ENCODE measurements at places on chromosomes 1 and 21.

DNA sequence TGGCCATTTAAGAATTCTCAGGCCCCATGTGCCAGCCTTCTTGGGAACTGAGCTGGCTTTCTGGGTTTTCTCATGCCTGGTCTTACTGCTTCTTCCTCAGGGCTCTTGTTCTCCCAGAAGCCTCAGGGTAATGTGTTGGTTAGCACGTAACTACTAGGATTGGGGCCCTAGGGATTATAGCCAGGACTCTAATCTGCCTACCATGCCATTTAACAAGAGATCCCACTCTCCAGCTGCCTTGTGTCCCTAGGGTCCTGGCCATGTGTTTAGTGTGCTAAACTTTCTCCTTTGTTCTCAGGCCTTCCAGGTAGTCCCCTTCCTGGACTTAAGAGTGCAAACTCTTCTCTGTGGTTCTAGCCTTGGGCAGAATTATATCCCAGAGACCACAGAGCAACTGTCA, 2.2 kb upstream of the SH3BGRL3 start:
- no peak for DNase-seq

- DNase-seq: no peak
These were observed 6.2 kb upstream of the KISS1 start for GRCh38 chr1:204202481-204202880.

GRCh38 chr1:155091071-155092051, 12.7 kb downstream of the EFNA3 start:
- no peak for DNase-seq

GRCh38 chr21:45517249-45518065, 24.8 kb downstream of the SLC19A1 start:
- DNase-seq: no peak

DNA sequence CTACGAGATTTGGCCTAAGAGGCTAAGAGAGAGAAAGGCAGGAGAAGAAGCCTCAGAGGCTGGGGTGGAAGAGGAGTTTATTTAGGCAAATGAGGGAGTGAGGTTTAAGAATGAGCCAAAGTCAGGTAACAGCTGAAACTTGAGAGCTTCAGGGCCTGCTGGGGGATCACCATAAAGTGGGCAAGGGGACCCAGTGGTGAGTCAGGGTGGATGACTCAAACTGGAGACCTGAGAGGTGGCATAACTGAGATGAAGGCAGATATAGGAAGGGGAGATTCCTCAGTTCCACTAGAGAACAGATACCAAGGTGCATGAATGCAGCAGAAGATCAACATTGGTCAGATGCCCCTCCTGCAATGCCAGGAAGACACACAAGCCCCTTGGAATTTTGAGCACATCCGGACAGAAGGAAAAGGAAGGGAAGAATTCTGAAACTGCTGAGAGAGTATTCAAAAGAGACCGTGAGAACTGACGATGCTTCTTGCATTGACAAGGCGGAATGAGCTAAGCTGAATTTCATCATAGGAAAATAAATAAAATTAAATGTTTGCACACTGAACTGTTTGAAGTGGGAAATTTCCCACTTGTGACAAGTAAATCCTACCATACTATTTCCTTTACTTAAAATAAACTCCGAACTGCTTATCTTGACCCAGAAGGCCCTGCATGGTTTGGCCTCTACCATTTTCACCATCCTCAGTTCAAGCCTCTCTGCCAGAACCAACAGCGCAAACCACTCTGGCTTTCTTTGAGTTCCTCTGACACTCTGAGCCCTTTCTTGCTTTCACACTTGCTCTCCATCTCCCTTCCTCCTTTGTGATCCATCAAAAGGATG, 94.1 kb downstream of the NMNAT2 start:
- DNase-seq: no peak

DNA sequence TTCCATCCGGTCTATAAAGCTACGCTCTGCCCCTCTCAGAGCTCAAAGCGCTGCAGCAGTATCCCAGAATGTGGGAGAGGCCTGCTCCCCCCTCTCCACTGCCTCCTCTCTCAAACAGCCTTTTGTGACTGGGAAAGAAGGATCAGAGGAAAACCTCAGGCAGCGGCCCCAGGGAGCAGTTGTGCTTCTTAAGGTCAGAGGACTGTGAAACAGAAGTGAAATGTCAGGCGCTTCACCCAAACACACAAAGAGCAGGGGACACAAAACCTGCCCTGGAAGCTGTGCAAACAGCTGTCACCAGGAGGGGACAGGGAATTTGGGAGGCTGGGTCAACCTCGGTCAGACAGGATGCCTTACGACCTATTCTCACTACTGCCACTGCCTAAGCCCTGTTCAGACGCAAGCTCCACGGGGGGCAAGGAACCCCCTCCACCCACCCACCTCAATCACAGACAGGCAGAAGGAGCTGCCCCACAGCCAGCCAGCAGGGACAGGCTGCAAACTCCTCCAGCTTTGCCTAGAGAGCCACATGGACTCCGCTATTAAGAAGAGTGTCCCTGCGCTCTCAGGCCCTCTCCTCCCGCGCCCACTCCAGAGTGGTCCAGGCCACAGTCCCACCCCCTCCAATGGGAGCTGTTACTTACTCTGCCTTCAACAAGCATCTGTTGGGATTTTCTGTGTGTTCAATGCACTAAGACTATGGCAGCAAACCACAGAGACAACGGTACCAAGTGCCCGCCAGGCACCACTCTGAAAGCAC, 14.6 kb downstream of the SSBP3 start:
- DNase-seq: no peak

DNA sequence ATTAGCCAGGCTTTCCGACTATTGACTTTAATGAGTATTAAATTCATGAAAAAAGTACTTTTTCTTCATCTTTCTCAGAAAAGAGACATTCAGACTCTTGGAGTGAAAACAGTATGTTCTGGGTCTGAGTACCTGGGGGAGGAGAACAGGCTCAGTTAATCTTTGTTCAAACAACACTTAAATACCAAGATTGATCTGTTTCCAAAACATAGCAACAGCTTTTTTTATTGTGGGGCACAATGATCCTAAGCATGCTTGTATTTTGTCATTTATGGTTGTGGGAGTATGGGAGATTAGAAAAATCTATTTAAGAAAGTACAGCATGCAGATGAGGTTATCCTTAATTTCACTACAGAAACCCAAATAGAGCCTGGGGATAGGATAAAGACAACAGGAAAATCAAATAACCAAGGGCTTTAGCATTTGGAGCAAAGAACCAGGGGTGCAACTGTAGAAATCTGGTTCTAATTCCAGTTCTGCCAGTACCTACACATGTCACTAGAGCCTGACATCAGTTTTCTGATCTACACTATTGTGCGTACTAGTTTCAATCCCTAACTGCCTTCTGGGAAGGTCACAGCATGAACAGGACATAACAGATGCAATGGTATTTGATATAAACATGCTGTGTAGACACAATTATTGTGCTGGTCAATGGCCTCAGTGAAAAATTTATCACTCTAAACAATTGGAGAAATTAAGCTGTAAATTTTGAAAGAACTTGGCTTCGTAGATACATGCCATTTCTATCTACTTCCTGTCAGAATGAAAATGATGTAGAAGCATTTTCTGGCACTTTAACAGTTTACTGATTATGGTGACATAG, 91.2 kb downstream of the KCNK1 start:
- DNase-seq: no peak

DNA sequence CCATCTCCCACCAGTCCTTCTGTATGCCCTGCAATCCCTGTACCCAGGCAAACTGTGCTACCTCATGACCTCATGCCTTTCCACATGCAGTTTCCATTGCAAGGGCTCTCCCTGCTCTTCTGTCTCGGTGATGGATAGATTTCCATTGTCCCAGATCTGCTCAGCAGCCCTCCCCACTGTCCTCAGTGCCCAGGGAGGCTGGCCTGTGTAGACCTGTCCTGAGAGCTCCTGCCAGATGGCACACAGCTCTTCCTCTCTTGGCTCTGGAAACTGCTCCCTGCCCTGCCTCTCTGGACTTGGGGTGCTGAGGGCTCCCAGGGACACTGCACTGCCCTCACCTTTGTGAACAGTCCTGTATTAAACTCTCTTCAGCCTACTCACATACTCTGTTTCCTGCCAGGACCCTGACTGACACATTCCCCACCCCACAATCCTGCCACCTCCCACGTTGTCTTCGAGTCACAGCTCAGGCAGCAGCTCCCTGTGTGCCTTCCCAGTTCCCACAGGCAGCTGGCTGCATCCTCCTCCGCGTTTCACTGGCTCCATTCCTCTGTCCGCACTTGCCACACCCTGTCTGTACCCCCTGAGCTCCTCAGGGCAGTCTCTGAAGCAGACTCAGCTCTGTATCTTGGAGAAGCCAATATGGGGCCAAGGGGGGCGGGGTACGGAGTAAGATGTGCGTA, 57.0 kb downstream of the SPATA46 start:
- DNase-seq: no peak

GRCh38 chr1:32967888-32968568, 3.4 kb upstream of the RNF19B start:
- no peak for DNase-seq

GRCh38 chr1:201905234-201905890, 16.7 kb downstream of the SHISA4 start:
- no peak for DNase-seq

DNA sequence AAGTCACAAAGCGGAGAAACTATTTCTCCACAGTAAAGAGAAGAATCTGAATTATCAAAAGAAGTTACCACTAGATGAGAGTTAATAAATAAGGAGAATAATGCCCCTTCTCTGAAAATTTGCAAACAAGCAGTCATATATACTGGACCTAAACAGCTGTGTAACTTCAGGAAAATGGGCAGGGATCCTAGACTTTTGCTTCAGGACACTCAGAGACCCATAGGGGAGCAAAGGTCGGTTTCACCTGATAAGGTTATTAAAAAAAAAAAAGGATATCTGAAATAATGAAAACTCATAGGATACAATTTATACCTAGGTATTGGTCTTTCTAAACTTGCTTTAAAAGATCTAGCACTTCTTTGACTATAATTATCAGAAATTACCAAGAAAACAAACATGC, 191.4 kb downstream of the KCNH1 start:
- DNase-seq: no peak

DNA sequence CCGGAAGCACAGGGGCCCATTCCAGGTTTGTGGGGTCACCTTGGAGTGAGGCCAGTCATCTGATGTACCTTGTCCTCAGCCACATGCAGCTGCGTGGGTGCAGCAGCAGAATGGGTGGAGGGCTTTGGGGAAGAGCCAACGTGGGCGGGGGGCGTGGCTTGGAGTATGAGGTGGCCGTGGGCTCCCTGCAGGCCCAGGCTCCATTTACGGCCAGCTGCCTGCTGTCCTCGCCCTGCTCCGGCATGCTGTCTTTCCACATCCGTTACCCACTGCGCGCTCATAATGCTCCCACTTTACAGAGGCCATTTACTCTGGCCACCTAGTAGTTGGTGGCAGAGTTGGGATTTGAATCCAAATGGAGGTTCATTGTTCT, 27.8 kb upstream of the TINAGL1 start:
- DNase-seq: no peak

- no peak for DNase-seq
These were observed 484.4 kb downstream of the PLA2G4A start for GRCh38 chr1:187313115-187313514.

- DNase-seq: no peak
These were observed 58.5 kb downstream of the PLA2G4A start for GRCh38 chr1:186887203-186887602.

DNA sequence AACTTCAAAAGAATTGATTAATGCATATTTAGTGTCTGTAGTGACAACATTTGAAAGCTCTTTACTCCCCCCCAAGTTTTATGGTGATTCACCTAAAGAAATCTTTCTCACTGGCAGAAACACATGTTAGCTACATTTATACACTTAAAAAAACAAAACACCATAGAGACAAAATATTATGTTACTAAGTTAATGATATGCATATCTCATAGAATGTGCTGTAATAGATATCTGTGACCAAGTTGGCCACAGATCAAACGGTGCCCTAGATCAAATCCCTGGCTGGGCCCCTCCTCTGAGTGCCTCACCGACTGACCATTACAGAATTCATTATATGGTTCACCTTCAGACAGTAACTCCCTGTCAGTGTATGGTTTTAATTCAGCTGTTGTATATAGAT, 322.1 kb upstream of the LYPLAL1 start:
- DNase-seq: no peak

GRCh38 chr1:204442376-204443259, 31.0 kb upstream of the PPP1R15B start:
- no peak for DNase-seq

DNA sequence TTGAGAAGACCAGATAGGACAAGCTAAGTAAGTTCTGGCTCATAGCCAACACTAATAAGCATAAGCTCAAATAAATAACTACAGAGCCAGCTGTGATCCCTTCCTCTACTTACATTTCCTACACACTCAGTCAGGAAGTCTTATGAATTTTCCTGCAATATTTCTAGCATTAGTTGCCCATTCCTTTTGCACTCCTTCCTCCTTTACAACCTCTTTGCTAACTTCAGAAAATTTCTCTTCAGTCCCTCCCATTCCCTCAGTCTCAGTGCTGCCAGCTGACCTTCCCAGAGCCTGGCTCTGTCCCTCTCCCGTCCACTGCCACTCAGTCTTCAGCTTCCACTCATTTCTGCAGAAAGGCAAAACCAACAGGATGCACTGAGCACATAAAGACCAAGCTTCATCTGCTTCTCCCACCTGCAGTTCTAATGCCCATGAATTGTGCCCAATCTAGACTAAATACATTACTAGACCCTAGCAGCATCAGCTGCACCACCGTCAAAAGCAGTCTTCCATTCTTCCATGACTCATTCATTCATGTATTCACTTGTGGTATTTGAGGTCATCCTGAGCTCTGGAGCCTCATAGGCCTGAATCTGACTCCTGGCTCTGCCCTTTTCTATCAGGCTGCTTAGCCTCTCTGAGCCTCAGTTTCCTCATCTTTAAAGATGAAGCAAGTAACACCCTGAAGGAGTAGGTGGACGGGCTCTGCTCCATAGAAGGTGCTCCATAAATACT, 54.6 kb upstream of the SIPA1L2 start:
- no peak for DNase-seq

All from thoracic aorta (tissue), 2 donors.